ENCODE measurements at places on chromosomes 12 and 14. TPM values are rescaled to one million over a fixed set of nuclear protein-coding genes. Genes with fewer than 3 reads are reported as not detected.

Gene ALDH2
- 102 TPM for total RNA-seq

DNA sequence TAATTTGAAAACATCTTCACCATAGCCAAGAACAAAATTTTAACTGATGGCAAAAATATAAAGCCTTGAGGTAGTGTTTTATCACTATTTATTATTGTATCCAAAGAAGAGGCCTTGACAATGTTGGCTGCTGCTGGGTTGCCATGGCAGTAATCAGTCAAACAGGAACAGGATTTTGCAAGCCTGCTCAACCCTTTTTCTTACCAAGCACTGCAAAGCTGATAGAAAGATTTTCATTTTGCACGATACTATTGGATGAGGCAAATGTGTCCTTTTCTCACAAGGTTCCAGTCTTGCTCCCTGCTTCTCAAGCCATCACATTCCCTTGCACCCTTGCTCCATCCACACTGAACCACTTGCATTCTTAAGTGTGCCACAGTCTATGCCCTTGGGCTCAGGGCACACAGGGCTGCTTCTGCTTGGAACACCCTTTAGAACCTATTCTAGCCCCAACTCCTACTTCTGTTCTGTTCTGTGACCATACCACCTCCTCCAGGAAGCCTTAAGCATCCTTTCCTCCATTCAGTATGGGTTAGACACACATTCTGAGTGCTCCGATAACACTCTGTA is 76.5 kb upstream of the AMIGO2 start:
- DNase-seq, result peak; percentile 31
- H3K27ac ChIP-seq, result peak overlapping the region; percentile 61
- no peaks in the 10 kb centered on the region for H3K27me3 ChIP-seq
- no peak overlapping the region for H3K4me3 ChIP-seq
- peaks cover 9% of the 10 kb centered on the region for H3K4me1 ChIP-seq
- H3K36me3 ChIP-seq, result no peaks in the 10 kb centered on the region

DNA sequence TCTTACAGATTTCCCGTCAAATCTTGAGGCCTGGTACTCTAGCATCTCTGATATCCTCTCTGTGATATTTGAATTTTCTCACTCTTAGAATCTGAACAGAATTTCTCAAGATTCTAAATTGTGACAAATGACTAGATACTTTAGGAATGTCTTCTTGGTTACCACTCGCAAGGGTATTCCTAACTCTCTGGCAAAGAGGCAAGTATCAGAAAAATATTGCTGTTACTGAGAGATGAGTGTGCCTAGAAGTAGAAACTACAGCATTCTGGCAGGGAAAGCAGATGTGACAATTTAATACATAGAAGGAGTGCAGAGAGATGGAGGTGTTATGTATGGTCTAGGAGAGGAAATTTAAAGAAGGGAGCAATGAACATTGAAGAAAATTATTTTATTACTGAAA is 467.8 kb downstream of the LRIG3 start:
- no peak overlapping the region for H3K27ac ChIP-seq
- no peaks in the 10 kb centered on the region for H3K4me1 ChIP-seq
- H3K36me3 ChIP-seq, result no peaks in the 10 kb centered on the region

Gene INSM2
- not detected for total RNA-seq

DNA sequence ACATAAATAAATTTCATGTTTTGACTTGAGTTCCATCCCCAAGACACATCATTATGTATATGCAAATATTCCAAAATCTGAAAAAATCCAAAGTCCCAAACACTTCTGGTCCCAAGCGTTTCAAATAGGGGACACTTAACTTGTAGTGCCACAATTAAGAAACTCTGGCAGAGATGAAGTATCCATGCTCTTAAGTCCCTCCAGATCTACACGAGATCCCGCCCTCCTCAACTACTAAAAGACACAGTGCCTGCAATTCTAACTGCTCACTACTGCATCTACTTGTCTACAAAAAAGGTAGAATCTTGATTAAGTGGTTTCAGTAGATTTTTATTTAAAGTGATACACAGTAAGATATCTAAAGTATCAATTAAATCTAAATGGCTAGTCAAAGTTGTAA is 97.0 kb downstream of the MED13L start:
- H3K27ac ChIP-seq, result no peak overlapping the region
- H3K36me3 ChIP-seq, result no peaks in the 10 kb centered on the region
- no peak overlapping the region for H3K4me3 ChIP-seq
- DNase-seq, result no peak

- H3K27ac ChIP-seq, result no peak overlapping the region
- H3K27me3 ChIP-seq, result no peaks in the 10 kb centered on the region
- H3K4me3 ChIP-seq, result no peak overlapping the region
- H3K36me3 ChIP-seq, result no peaks in the 10 kb centered on the region
- DNase-seq, result no peak
- H3K4me1 ChIP-seq, result no peaks in the 10 kb centered on the region
Observed at GRCh38 chr12:94817695-94818075, 167.3 kb upstream of the TMCC3 start.

Gene VDR
- 2.0 TPM for total RNA-seq

Gene DHRS7
- total RNA-seq, result 103 TPM

- H3K27ac ChIP-seq, result no peak overlapping the region
- DNase-seq, result no peak
- no peaks in the 10 kb centered on the region for H3K36me3 ChIP-seq
- peaks cover 15% of the 10 kb centered on the region for H3K4me1 ChIP-seq
Observed at GRCh38 chr14:50529288-50530179, 2.8 kb downstream of the MAP4K5 start.

- no peaks in the 10 kb centered on the region for H3K36me3 ChIP-seq
- H3K4me3 ChIP-seq, result no peak overlapping the region
- H3K27ac ChIP-seq, result peak overlapping the region; percentile 34
- no peaks in the 10 kb centered on the region for H3K4me1 ChIP-seq
- no peak for DNase-seq
Observed at GRCh38 chr12:58424735-58425392, 483.5 kb downstream of the ATP23 start.

Gene KRT80
- total RNA-seq, result 1.1 TPM

DNA sequence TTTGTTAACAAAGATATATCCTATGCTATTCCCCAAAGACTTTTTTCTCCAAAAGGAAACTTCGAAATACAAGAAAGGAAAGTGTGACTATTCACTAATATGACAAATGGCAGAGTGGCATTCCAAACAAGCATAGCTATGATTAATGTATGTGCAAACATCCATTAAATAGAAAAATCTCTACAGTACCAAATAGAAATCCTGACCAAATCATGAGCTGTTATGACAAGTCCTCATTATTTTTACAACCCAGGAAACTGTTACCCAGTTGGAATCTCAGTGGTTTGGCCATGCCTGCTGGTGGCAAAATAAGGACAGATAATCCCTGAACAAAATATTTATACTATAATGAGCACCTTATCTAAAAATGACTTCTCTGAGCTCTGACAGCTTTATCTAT is 202.1 kb downstream of the SEC23A start:
- H3K27ac ChIP-seq, result no peak overlapping the region
- no peaks in the 10 kb centered on the region for H3K36me3 ChIP-seq
- no peak overlapping the region for H3K4me3 ChIP-seq
- H3K4me1 ChIP-seq, result no peaks in the 10 kb centered on the region
- no peaks in the 10 kb centered on the region for H3K27me3 ChIP-seq

DNA sequence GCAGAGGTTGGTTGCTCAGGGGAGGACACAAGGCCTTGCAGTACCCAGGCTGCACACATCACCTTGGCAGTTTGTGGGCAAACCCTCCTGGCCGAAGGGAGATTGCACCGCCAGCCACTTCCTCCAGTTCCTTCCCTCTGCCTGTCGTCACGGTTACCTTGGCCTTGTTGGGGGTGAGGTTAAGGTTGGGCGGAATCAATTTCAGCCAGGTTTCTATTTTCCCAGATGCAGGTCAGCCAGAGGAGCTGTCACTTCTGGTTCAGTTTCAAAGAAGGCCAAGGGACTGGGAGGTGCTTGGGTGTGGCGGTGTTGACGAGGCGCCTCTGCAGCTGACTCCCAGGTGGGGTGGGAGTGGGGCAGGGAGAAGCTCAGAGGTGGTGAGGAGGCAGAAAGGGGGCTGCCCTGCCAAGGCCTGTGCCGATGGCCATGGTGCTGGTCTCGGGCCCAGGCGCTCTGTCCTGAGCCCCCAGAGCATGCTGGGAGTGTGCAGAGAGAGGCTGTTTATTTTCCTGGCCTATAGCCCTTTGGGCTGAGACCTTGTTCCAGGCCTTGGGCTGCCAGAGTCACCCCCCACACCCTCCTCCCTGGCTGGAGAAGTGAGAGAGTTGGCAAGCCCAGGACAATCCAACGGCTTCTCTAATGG is 31.4 kb downstream of the JDP2 start:
- no peaks in the 10 kb centered on the region for H3K27me3 ChIP-seq
- DNase-seq, result no peak
- peaks cover 6% of the 10 kb centered on the region for H3K4me1 ChIP-seq

DNA sequence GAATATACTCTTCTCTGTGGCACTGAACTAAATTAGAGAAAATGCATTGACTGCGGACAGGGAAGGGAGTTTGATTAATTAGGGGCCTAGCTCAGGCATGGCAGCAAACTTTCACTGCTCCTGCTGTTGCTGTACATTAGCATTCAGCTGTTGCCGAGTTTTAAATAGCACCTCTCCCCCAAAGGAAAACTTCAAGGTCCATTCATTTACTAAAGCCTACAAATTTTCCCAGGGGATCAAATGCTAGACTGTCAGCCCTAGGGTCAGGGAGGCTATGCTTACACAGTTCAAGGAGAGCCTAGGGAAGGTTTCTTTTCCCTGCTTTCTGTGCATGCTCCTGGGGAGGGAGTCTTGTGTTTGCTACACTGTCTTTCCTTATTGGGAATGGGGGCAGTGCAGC is 60.0 kb upstream of the GZMB start:
- DNase-seq, result no peak
- no peaks in the 10 kb centered on the region for H3K4me1 ChIP-seq
- no peaks in the 10 kb centered on the region for H3K27me3 ChIP-seq
- no peaks in the 10 kb centered on the region for H3K36me3 ChIP-seq
- H3K27ac ChIP-seq, result no peak overlapping the region

- H3K36me3 ChIP-seq, result no peaks in the 10 kb centered on the region
- DNase-seq, result no peak
- no peaks in the 10 kb centered on the region for H3K4me1 ChIP-seq
- peak overlapping the region; percentile 50 for H3K4me3 ChIP-seq
Observed at GRCh38 chr12:50221228-50222008, 54.2 kb upstream of the CERS5 start.

Gene RASSF9
- total RNA-seq, result 6.4 TPM

Gene LGR5
- under 0.01 TPM for total RNA-seq

DNA sequence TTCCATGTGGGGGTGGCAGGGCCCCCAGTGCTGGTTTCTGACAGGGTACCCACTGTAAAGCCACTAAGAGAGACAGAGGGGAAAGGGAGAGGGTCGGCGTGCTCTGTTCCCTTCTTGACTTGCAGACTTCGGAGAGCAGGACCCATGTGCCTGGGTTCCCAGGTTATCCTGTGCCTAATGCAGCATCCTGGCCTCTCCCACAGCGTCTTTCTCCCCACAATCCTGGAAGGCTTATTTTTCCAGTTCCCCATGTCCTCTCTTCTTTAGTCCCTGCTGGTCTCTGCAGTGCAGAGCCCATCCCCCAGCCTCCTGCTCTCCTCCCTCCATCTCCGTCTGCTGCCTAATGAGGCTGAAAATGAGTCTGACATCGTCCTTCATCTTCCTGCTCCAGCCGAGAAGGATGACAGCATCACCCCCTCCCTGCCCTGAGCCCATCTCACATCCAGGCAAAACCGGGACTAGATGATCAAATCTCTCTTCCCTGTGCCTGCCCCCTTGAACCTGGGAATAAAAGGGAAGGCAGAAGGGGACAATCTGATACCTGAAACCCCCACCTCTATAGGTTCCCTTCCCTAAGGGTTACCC is 15.1 kb downstream of the CALCOCO1 start:
- DNase-seq, result no peak
- H3K27ac ChIP-seq, result no peak overlapping the region
- no peak overlapping the region for H3K4me3 ChIP-seq
- H3K27me3 ChIP-seq, result no peaks in the 10 kb centered on the region
- H3K4me1 ChIP-seq, result no peaks in the 10 kb centered on the region

GRCh38 chr12:111034083-111034885 is 113.9 kb upstream of the MYL2 start:
- no peak within 1 kb of the TSS for H3K27ac ChIP-seq
- peaks cover 14% of the 10 kb centered on the region for H3K4me1 ChIP-seq
- H3K4me3 ChIP-seq, result no peak within 1 kb of the TSS
- DNase-seq, result no peak
- H3K27me3 ChIP-seq, result peaks cover 4% of the 10 kb centered on the region

Gene C1QL4
- not detected for total RNA-seq
